ENCODE measurements at places on chromosomes 13 and 19.

DNA sequence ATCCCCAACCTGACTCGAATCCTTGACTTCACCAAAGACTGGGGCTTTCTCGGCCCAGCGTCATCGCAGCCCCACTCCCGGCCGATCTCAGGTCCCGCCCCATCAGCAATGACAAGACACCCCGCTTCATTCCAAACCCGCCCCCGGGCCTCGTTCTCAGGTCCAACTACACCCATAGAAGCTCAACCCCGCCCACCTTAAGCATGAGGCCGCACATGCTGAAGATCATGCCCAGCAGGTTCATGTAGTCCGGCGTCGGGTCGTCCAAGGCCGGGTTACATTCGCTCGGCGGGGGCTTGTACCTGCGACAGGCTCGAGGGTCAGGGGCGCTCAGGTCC lies 2.3 kb downstream of the WDR83 start:
- peak; percentile 51 for DNase-seq

DNA sequence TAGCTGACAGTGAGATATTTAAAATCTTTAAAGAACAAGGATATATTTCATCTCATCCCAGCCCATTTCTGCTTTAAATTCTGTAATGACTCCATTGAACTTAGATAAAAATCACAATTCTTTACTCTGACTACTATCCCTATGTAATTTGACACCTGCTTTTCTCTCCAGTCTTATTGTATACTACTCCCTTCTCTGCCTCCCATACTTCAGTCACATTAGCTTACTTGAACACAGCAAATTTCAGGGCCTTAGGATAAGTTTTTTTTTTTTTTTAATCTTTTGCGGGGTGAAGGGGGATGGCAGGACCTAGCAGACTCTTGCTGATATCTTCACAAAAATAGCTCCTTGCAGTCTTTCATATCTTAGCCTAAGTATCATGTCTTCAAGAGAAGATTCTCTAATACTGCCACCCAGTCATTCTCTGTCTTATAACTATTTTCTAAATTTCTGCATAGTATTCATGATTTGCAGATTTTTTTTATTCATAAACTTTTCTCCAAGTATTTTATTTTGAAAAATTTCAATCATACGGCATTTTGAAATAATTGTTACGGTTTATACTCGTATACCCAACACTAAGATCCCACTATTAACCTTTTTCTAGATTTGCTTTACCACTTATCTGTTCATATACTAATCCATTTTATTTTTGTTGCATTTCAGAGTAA lies 151.4 kb downstream of the PCCA start:
- DNase-seq, result no peak

DNA sequence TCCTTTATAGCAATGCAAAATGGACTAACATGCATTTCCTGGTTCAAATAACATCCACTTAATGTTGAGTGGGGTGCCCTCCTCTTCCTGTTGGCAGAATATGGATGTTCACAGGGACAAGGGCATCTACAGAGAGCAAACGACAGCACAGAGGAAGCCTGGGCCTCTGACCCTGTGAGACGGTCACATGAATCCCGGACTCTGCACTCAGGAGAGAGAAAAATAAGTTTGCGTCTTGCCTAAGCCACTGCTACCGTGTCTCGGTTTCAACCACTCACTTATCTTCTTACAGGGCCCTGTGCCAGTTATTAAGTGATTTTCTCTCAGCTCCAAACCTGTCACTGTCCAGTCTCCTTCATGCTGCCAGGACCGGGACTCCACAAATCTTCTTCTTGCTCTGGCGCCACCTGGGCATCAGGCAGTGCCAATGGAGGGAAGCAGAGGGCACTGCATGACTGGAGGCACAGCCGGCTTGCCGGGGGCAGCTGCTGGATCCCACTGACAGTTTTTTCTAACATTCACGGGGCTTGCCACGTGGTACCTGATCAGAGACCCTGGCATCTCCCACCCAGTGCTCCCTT lies 11.8 kb downstream of the LIG1 start:
- no peak for DNase-seq

DNA sequence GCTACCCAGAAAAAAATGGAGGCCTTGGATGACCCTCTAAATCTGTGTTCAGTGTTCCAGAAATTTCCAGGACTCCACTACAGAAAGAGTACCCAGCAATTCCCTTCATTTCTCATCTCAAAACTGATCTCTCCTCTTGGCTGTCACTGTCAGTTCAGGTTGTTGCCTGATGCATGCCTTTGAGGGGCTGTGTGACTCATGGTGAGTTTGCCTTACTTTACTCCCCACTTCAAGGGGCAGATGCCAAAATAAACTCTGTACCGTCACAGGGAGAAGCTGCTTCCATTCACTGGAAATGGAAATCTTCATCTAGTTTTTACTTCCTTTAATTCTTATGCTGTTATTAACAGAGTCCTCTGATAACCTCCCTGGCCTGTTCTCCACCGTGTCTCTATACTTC lies 1075.0 kb downstream of the DIAPH3 start:
- peak; percentile 44 for DNase-seq

- peak; percentile 96 for DNase-seq
Measured at GRCh38 chr19:19040417-19040816, 7.0 kb downstream of the ARMC6 start.

GRCh38 chr19:38209152-38209551 lies 14.9 kb downstream of the DPF1 start:
- no peak for DNase-seq

DNA sequence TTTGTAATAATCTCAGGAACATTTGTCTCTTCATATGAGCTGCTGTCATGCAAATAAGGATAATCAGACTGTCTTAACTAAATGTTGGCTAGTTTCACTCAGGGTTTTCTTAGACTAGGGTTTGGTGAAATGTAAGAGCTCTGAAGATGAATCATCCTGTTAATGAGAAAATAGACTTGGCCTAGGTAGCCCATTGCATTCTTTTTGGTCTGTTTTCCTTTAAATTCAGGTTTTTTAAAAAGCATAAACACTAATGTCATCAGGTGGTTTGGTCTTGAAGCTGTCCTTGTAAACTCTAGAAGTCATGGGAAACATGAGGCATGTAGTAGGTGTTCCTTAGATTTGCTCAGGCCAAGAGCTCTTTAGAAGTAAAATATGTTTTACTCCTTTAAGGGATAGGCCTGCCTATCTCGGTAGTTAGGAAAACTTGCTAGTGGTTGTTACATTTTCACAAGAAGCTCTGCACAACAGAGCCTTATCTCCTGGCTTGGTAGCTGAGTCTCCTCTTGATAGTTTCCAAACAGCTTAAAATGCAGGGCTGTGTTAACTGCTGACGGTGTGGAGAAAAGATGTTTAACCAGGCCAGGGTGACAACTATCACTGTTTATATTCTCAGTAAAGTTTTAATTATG lies 62.0 kb upstream of the C1QTNF9B start:
- DNase-seq, result peak; percentile 17

GRCh38 chr13:75635828-75636435 lies at the start of gene LMO7:
Gene LMO7, plus strand, starts transcription at chr13:75636330. Its CDS starts 328 bp downstream, at chr13:75636658.
- DNase-seq, result peak; percentile 49

DNA sequence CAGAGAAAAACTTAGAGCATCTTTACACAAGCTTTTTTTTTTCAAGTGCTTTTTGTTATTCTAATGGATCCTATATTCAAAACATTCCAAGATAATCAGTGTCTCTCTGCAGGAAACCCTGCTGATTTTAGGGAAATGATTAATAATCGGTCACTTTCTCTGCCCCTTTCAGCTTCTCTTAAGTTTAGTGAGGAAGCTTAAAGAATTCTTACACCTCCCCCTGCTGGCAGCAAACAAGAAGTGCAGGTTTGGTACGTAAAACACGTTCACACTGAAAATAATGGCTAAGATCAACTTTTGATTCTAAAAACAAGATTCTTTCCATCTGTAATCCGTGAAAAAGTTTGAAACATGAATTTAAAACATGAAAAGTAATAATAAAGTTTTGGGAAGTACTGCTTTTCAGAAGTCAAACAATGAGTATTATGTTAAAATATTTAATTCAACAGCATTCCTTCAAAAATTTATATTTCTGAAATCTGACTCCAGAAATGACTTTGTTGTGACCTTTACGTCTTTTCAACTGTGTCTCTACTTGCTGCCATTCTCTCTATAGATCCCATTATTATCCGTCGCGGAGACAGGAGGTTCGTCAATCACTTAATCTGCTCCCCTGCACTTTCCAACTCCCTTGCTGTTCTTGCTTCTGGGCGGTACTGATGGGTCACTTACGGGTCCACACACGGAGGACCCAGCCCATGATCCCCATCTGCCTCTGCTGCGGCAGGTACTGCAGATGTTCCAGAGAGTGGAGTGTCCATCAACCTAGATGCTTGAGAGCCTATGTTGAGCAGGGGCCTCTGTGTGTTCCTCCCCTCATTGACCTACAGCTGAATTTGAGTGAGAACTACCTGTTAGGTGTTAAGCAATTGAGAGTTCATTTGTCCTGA lies 203.1 kb upstream of the EDNRB start:
- peak; percentile 88 for DNase-seq

Measured in fibroblast of pulmonary artery (primary cell).